ENCODE measurements at places on chromosomes 3 and 15. TPM values are rescaled to one million over a fixed set of nuclear protein-coding genes. Genes with fewer than 3 reads are reported as not detected.

The GPR149 gene
- not detected for total RNA-seq

The HEMK1 gene
- total RNA-seq = 13.5 TPM

The LIPC gene
- under 0.01 TPM for total RNA-seq

The AHSG gene
- total RNA-seq = not detected

The RASL12 gene
- total RNA-seq = 1.1 TPM

The VGLL3 gene
- total RNA-seq = 88.2 TPM

The LMCD1 gene
- 250 TPM for total RNA-seq

The AGBL1 gene
- not detected for total RNA-seq

The TRNT1 gene
- total RNA-seq = 27.0 TPM

The KLHL40 gene
- total RNA-seq = not detected

The GPR176 gene
- total RNA-seq = 250 TPM

The MYLK gene
- total RNA-seq = 46.6 TPM

Measured in regular cardiac myocyte (primary cell).